Esophagus muscularis mucosa (tissue), 4 donors: ENCODE measurements at places on chromosomes 6 and 20.

GRCh38 chr6:163711615-163712565, 297.4 kb downstream of the QKI start:
- no peak for DNase-seq

- no peak for DNase-seq
These were observed 154.1 kb downstream of the FOXA2 start for GRCh38 chr20:22430154-22430745.

DNA sequence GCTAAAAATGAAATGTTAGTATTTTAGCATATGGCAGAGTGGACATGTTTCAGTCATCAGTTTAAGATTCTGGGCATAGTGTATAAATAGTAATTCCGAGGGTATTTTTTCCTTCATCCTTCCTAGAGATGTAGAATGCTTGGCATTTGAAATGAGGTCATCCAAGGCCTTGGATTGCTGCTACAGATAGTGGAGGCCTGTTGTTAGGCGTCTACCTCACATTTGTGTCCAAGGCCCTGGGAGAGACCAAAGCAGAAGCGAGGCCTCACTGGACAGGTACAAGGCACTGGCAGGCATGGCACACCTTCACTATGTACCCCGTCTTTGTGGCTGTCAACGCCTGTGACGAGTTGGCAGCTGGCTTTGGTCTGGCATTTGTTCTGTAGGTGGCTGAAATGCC, 58.0 kb downstream of the DTD1 start:
- no peak for DNase-seq

DNA sequence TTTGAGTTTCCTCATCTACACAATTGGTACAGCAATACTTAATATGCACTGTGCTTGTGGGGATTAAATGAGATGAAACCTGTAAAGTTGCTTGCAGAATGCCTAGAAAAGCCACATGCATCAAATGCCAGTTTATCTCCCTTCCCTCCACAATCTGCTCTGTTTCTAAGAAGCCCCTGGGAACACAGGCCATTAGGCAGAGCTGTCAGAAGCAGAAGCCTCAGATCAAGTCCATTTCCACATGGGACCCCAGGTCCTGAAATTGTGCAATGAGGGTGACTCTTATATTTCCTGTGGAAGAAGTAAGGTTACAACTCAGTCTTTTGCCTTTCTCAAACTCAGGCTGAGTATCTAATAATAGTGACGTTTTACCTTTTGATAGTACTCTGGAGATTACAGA, 737.4 kb downstream of the KIF16B start:
- no peak for DNase-seq

DNA sequence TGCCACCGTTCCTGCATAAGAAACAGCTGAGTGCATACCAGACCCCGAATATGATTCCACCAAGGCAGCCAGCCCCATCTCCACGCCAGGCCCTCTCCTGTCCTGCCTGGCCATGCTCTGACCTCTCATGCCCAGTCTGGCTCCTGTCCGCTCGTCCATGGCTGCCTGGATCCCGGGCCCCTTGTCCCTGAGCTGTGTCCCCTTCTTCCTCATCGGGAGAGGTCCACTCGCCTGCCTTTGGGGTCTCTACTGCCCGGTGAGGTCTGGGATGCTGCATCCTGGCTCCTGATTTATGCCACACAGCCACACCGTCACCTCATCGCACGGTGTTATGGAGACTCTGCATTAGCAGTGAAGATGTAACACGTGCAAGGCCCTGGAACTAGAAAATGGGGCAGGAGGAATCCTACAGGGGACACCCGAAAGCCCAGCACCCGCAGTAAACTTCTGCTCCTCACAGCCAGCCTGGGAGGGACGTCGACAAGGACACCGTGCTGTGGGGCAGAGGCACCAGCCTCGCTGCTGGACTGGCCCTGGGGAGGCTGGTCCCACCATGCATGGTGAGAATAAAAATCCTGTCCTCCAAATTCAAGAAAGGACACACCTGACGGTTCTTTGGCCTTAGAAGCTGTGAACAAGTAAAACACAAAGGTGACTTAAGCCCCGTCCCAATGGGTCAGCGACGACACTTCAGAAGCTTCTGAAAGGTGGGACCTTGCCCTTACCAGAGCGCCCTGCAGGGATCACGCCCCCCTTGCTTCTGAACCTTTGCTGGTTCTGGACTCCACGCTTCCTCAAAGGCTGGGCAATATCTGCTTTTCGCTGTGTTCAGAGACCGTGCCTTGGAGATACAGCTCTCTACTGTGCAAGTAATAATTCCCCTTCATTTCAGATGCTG, 103.0 kb downstream of the DLL1 start:
- DNase-seq, result peak; percentile 70

DNA sequence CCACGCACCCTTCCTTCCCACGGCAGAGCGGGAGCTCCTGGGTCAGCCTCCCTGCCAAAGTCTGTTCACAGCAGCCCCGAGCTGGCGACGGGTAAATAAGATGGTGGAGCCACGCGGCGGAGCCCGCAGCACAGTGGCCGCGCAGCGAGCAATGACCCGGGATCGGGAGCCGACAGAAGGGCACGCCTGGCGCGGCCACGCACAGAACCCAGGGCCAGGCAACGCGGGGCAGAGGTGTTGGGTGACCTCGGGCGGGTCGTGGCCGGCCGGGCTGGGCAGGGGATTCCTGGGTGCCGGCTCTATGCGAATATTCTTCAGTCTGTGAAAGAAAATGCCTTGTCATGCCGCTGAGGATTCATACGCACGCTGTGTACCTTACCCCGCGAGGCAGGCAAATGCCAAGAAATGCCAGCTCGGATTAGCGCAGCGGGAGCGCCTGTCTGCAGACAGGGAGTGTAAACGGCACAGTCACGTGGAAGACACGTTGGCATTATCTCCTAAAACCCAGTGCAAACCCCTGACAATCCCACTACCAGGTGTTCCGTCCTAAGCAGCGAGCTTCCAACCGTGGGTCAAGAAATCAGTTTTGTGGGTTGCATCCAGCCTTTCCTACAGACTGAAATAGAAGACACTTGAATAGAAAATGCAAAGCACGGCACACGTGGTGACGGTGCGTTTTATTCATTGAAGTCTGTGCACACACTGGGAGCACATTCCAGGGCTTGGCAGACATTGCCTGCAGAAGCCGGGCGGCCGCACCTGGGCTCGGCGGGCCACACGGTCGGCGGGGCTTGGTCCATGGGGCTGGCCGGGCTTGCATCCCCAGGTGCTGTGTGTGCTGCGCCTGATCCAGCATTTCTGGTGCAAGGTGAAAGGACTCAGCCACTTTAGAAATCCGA, 18.3 kb downstream of the CHRNA4 start:
- DNase-seq, result no peak

- DNase-seq, result no peak
These were observed 8.6 kb downstream of the OR10C1 start for GRCh38 chr6:29447670-29448069.

DNA sequence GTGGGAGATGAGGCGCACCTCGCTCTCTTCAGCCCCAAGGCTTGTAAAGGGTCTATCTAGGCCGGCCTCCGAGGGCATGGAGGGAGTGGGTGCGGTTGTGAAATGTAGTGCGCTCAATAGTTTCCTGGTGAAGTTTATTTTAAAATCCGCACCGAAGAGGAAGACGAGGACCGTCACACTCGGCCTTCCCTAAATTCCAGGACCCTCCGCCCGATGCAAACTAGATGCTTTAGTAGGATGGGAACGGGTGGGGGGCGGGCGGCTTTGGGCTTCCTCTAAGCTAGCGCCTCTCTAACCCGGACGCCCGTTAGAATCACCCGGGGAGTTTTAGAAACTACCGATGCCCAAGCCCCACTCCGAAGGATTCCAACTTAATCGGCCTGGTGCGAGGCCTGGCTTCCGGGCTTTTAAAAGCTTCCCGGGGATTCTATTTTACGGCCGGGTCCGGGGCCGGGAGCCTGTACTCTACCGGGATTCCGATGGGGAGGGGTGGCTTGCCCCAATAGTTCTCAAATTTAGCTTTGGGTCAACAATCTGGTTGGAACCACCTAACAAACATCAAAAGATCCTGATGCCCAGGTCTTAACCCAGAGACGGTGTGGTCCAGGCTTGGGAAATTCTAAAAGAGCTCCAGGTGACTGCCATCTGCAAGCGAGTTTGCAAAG, 548 bp upstream of the BCAS4 start:
- DNase-seq, result no peak

DNA sequence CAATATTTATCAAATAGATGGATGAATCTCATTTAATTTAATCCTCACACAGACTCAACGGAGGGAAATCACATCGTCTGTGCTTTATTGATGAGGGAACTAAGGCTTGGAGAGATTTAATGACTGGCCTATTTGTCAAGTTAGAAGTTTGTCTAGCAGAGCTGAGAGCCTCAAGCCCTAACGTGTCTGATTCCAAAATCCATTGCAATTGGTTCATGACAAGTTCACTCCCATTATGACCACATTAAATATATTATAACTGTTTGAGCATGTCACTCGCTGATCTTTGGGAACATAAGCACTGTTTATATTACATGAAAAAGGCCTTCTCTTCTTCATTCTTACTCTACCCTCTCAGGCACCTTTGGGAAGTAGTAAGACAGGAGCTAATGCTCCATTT, 89.4 kb upstream of the SIRPA start:
- DNase-seq, result no peak

DNA sequence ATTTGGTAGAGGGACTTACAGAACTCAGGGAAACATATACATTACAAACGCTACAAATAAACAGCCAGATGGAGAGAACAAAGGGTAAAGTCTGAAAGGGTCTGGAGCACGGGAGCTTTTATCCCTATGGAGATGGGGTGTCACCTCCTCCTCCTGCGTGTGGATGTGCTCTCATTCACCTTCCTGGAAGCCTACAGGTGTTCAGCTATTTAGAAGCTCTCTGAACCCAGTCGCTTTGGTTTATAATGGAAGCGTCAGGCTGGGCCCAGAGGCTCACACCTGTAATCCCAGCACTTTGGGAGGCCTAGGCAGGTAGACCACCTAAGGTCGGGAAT, 17.7 kb upstream of the ITCH start:
- DNase-seq, result no peak

DNA sequence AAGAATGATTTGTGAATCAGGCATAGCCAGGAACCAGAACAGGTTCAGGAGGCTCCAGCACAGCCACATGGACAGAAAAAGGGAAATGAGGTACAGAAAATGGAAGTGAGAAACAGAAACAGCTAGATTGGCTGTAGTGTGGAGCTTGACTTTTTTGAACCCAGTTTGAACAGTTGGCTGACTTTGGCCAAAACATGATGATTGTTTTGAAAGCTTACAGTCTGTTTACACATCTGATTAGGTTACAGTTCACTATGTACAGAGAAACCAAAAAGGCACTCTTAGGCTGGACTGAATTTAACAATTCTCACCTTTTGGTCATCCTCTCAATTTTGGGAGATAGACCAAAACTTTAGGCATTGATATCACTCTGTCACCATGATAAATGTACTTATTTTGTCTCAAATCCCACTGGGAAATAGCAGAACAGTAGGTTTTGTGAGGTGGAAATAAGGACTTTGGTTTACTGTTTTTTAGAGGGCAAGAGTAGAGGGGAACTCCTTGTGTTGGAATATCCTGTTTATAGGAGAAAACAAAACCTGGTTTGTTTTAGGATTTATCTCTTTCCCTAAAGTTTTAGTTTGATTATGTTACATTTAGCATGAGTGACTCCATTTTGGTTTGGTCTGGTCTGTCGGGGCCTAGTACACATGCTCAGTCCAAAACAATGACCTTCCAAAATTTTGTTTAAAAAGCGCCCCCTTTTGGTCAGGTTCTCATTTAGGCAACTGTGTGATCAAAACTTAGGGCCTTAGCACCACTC, 123.1 kb downstream of the OLIG3 start:
- no peak for DNase-seq

DNA sequence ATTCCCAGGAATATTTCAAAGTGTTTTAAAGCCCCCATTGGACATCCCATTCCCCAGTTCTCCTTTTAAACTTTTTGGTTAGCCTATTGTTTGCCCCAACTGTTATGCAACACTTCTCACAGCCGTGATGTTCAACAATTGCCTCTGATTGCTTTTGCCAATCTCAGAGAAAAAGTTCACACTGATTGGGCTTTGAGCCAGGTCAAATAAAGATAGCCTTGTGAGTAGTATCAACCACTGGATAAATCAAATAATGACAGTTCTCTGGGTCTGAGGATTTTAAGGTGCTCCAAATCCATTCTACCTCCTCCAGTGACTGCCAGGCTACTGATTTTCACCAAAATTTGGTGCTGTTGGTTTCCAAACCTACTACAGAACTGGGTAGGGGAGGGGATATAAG, 19.1 kb upstream of the NOP56 start:
- DNase-seq, result no peak

- DNase-seq, result no peak
These were observed 4.2 kb downstream of the CDYL start for GRCh38 chr6:4780360-4780812.

DNA sequence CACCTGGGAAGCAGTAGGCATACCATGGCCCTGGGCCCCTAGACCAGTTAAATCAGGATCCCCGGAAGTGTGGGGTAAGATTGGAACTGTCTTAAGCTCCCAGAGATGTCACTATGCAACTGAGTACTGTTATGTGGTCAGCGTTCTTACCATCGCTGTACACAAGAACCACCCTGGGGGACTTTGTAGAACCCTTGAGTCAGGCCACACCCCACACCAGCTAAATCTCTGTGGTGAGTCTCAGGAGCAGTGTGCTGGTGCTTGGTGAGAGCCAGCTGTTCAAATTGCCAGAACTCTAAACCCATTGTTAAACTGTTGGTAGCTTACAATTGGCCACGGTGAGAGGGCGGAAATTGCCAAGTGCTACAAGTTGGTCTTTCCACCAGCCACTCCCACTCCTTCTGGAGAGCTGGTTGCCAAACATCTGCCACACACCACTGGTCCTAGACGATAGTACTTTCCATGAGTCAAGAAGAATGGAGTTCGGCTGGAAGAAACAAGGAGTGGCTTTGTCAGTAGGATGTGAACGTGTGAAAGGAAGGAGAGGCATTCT, 80.5 kb upstream of the SYNDIG1 start:
- DNase-seq, result no peak

GRCh38 chr6:168447282-168447681, 6.3 kb downstream of the SMOC2 start:
- no peak for DNase-seq

DNA sequence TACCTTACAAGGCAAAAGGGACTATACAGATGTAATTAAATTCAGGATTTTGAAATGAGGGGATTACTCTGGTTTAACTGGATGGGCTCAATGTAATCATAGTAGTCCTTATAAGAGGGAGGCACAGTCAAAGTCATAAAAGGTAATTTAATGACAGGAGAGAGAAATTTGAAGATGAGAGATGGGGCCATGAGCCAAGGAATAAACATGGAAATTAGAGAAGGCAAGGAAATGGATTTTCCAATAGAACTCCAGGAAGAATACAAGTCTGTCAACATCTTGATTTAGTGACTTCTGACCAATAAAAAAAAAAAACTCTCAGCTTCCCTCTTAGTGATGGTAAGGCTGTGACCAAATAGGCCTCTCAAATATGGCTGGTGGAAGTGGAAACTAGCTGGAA, 101.9 kb upstream of the BEND3 start:
- DNase-seq, result no peak

- no peak for DNase-seq
These were observed 91.9 kb downstream of the PDE10A start for GRCh38 chr6:165571068-165571682.
